ENCODE measurements at places on chromosomes 7 and 10.

GRCh38 chr10:42782446-42783180 is at the start of gene BMS1:
BMS1 (plus strand) TSS chr10:42782795; CDS start chr10:42784395, 1,600 bp downstream.
- peak; percentile 92 for DNase-seq

GRCh38 chr7:81533426-81533825 is 236.4 kb downstream of the HGF start:
- DNase-seq: no peak

GRCh38 chr10:132884691-132885271 is 57.6 kb downstream of the CFAP46 start:
- no peak for DNase-seq

- no peak for DNase-seq
Measured at GRCh38 chr7:142804728-142805207, 34.0 kb downstream of the PRSS2 start.

DNA sequence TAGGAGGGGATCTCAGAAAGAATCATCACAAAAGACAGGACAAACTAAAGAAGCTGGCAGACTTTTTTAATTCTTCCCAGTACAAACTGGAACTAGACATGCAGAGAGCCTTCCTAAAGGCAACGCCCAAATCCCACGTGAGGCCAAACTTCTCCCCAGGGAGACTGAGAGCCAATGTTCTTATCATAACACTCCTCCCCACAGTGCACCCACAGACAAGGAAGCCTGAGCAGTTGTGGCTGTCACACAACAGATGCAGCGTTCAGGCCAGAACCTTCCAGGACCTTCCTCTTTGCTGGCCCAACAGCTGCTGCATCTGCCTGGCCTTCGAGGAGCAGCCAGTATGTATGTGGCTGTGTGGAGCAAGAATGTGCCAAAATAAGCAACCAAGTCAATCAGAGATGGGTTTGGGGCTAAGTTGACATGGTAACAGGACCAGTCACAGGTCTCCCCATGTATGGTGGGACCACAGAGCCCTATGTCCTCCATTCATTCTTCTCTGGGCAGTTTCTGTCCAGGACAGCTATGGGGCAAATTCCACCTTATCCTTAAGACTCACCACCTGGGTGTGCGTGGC is 34.9 kb downstream of the SRPK2 start:
- DNase-seq: no peak

DNA sequence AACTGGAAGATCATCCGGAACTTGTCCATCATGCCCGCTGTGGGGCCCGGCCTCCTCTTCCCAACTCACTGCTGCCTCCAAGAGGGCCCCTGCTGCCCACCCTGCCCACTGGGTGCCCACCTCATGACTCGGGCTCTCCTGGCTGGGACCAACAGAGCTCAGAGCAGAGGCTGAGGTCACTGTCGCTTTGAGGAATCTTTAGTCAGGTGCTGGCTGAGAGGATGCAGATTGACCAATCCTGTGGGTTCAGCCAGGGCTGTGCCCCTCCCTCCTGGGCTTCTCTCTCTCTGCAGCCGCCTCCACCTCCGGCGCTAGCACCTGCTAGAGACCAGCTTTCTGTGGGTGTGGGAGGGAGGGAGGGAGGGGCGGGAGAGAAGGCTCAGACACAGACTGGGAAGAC is at the start of gene CALHM1:
CALHM1 (minus strand) TSS at position 181 of the 400 bp plus-strand sequence; CDS start at position 32, 149 bp downstream.
- no peak for DNase-seq

GRCh38 chr10:101767600-101767945 is 8.3 kb downstream of the FGF8 start:
- no peak for DNase-seq

GRCh38 chr10:115092258-115092554 is 959 bp upstream of the ATRNL1 start:
- DNase-seq: no peak

DNA sequence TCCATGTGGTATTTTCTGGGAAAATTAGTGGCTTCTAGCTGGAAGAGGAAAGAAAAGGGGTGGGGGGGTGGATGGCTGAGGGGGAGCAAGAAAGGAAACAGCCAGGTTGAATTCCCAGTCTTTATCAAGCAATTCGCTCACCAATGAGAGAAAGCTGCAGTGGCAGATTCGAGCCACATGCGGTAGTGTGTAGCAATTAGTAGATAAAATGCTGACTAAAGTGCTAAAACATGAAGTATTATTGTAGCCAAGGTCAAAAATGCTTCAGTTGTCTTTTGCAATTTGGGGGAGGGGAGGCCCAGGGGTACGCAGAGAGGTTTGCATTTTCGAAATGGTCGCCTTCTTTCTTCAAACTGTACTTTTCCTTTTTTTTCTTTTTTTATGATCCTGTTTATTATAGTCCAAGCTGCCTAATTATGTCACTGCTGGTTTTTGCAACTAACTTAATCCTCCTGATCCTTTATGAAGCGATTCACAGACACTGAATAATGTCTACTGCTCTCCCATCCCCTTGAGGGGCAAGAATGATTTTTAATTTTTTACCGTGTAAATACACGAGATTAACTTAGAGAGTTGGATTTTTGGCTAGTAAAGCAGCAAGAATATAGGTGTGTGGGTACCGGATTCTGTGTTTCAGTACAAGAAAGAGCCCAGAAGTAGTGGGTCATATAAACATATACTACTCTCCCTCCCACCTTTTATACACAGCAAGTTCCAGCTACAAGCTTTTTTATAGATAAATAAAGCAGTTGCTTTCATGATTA is 3.6 kb upstream of the ARID5B start:
- peak; percentile 77 for DNase-seq

DNA sequence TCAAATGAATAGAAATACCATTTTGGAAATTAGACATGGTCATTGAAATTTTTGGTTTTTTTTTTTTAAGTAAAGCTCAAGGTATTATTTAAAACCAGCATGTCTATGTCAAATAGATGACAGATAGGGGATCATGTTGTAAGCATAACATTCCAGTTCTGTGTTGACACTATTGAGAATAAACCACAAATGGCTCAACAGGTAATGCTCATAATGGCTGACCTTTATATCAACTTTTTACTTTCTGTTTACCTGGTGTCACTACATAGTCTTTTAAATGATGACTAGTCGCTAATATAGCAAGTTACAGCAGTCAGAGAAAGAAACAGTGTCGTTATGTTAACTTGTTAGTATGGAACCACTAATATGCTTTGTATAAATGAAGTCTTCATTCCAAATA is 616.0 kb downstream of the GATA3 start:
- no peak for DNase-seq

GRCh38 chr10:8180360-8181109 is 126.0 kb downstream of the GATA3 start:
- no peak for DNase-seq

- no peak for DNase-seq
Measured at GRCh38 chr7:69934144-69934903, 336.0 kb downstream of the AUTS2 start.

All from cardiac muscle cell (in vitro differentiated cells and primary cell).